NCI-H187 treated with DMSO at 0.1 percent for 48 hours (cell line): ENCODE measurements at places on chromosomes 2 and 18.

- no peak for DNase-seq
Observed at GRCh38 chr2:44191739-44192138, 23.1 kb downstream of the PPM1B start.

GRCh38 chr2:28233164-28233676, 159.4 kb upstream of the FOSL2 start:
- no peak for DNase-seq

- no peak for DNase-seq
Observed at GRCh38 chr18:42559069-42559690, 556.3 kb downstream of the RIT2 start.

DNA sequence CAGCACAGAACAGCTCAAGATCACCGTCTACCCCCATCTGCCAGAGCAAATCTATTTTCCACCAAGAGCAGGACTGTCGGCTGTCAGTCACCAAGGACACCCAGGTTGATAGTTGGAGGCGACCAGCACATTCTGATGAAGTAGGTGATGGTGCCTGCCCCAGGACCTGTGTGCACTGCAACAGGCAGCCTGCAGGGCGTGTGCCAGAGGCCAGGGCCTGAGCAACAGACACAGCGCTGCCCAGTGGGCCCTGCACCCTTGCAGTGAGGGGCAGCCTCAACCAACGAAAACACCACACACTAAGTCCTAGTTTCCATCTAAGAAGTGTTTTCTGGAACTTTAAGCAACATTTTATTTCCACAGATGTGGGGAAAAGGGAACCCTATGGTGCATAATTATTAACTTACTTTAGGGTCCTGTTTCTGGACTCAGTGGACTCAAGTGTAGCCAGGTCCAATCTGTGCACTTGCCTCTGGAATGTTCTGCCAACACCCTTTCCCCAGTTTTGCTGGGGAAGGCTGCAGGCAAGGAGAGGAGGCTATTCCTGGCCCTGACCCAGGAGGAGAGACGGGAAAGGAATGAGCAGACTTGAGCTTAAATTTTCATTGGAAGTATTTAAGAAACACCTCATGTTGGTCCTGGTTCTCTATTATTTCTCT, 61.5 kb downstream of the ADNP2 start:
- DNase-seq = no peak

GRCh38 chr2:224958462-224958857, 83.8 kb downstream of the DOCK10 start:
- DNase-seq = no peak

GRCh38 chr18:67864677-67865340, 348.3 kb upstream of the DSEL start:
- no peak for DNase-seq

- no peak for DNase-seq
Observed at GRCh38 chr2:37779611-37780386, 108.4 kb upstream of the CDC42EP3 start.

DNA sequence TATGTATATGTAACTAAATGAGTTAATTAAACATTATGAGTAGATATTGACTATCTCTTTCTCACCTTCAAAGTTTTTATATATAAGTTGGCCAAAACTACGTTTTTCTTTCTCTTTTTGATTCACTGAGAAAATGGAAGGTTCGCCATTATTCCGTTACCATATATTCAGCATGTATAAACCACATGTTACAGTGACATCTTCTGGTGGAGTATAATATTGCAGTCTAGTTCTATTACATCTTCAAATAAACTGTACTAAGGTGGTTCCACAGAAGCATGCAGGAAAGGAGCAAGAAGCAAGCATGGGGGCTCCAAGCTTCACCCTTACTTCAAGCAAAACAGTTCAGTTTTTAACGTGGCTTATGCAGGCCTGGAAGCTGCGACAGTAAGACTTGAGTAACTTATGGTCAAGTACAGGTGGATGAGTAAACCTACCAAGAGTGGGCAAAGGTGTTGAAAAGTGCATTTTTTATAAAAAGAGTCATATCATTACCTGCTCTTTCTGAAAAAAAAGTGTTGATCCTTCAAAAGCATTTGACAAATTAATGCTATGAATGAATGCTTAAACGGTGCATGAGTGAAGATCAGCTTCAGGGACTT, 129.8 kb upstream of the RAB6C start:
- DNase-seq = peak; percentile 32

DNA sequence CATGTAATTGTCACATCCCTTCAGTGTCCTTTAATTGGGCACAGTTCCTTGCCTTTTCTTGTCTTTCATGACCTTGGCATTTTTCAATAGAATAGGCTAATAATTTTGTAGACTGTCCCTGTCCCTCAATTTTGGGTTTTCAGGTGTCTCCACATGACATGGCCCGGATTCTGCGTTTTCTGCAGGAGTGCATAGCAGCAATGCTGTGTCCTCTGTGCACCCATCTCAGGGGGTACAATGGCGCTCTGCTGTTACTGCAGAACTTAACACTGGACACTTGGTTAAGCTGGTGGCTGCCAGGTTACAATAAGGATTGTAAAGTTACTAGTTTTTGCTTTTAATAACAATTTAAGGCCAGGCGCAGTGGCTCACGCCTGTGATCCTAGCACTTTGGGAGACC, 51.3 kb downstream of the INPP5D start:
- no peak for DNase-seq

- no peak for DNase-seq
Observed at GRCh38 chr2:182587831-182588230, 128.2 kb upstream of the DNAJC10 start.

- DNase-seq = no peak
Observed at GRCh38 chr2:213455316-213456008, 171.2 kb downstream of the SPAG16 start.

DNA sequence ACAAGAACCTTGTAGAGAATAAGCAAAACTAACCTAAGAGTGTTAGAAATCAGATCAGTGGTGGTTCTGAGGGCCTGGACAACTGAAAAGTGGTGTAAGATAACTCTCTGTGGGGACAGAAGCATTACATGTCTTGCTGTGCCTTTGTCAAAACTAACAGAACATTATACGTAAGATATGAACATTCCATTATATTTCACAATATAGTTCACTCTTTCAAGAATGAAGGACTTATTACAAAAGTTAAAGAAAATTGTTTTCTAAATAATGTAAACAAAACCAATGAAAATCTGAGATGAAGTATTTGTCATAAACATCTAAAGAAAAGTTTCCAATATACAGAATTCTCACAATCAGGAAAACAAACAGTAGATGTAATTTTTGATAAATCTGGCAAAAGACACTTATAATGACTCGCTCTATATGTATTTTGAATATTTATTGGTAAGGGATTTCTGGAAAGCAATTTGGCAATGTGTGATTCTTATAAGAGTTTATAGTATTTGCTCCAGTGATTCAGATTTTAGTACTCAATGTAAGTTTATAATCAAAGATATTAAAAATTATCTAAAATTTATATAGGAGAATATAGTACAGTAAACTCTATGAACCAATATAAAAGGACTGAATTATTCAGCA, 258.4 kb downstream of the CD226 start:
- DNase-seq = no peak

DNA sequence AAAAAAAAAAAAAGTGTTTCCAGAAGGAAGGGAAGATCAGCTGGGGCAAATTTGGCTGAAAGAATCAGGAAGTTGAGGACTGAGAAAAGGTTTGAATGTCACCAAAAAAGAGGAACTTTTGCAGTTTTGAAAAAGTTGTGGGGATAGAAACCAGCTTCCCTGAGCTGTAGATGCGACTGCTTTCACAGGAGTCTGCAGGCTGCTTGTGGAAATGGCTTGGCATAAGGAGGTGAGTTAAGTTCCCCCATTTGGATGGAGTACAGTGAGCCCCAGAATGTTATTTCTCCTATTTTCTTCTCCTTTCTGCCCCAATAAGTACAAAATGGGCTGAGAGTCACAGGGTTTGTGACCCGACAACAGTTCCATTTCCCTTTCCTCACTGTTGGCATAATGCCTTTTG, 16.5 kb upstream of the ME2 start:
- no peak for DNase-seq

- no peak for DNase-seq
Observed at GRCh38 chr18:51907687-51908597, 432.1 kb upstream of the DCC start.

DNA sequence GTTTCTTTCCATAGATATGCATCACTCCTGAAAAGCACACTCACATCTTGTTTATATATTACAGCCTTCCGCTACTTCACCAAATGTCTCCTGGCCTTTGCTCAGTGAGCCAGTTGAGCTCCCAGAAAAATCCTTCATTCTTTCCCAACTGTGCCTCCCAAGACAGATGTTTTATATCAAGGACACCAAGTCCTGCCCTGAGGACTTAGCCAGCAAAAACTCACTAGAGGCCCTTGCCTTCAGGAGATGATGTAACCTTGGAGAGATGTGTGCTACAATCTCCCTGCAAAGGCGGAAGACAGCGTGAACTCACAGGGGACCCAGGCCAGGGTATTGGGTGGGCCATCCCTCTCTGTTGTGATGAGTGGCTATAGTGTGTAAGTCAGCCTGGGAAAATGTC, 86.1 kb upstream of the CTAGE1 start:
- no peak for DNase-seq

- peak; percentile 71 for DNase-seq
Observed at GRCh38 chr2:222399038-222399783, 25.1 kb upstream of the SGPP2 start.

DNA sequence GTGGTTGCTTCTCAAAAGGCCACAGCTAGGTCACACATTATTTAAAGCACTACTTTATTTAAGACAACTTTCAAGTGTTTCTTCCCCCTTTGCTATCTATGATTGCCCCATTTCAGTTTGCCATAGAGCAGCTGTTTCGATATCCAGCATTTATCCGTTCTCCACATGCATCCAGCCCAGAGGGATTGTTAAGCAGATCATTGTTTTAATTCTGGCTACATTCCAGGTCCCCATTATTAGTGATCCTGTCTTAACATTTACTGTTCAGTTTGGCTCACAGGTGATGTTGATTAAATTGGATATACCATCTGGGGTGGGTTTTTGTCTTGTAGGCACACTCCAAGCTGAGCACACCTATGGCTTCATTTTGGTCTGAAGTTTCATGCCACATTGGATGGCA, 638.7 kb downstream of the ZEB2 start:
- DNase-seq = no peak

- no peak for DNase-seq
Observed at GRCh38 chr2:233832869-233833311, 21.4 kb downstream of the HJURP start.
